ENCODE measurements at places on chromosomes 4 and X.

GRCh38 chrX:2404776-2405175 lies 96.0 kb downstream of the DHRSX start:
- no peak for DNase-seq

- DNase-seq, result peak; percentile 23
Observed at GRCh38 chr4:61198686-61199085, 1.4 kb upstream of the ADGRL3 start.

- no peak for DNase-seq
Observed at GRCh38 chr4:169744601-169745000, 13.1 kb downstream of the HPF1 start.

GRCh38 chrX:781224-782204 lies 150.9 kb downstream of the SHOX start:
- no peak for DNase-seq

All from NCI-H524 (cell line).